ENCODE measurements at places on chromosomes 2 and 18.

- no peak for DNase-seq
Observed at GRCh38 chr2:111042772-111043771, 77.6 kb upstream of the BCL2L11 start.

- DNase-seq = no peak
Observed at GRCh38 chr2:17479875-17480274, 38.4 kb downstream of the RAD51AP2 start.

DNA sequence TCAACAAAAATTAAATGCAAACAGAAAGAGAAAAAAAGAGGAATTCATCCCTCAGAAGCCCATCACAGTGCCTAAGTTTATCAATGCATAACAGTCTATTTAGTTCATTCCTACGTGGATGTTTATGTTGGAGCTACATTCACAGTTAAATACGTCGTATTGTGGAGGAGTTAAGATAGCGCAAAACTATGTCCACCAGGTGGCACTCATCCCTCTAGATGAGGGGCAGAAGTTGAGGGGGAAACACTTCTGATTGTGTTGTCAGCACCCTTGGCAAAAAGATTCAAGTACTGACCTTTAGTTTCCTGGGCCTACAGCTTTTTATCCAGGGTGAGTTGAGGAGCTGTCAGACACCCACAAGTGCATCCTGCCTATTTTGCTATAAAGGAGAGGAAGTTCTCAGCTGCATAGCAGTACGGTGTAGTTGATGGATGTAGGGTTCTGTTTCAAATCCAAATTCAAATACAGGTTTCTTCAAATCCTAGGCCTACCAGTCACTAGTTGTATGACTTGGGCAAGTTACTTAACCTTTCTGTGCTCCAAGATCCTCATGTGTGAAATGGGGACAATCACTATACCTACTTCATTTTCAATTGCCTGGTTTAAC lies 26.8 kb upstream of the MYO1B start:
- peak; percentile 1 for DNase-seq

- no peak for DNase-seq
Observed at GRCh38 chr18:37175727-37176620, 347.0 kb downstream of the KIAA1328 start.

- DNase-seq = no peak
Observed at GRCh38 chr2:111662039-111662770, 221.8 kb downstream of the ANAPC1 start.

GRCh38 chr2:109275120-109276012 lies 146.4 kb downstream of the SH3RF3 start:
- DNase-seq = no peak

GRCh38 chr18:55650363-55650870 lies 62.4 kb upstream of the TCF4 start:
- DNase-seq = no peak

- DNase-seq = no peak
Observed at GRCh38 chr18:46324087-46324955, 220.1 kb downstream of the HAUS1 start.

DNA sequence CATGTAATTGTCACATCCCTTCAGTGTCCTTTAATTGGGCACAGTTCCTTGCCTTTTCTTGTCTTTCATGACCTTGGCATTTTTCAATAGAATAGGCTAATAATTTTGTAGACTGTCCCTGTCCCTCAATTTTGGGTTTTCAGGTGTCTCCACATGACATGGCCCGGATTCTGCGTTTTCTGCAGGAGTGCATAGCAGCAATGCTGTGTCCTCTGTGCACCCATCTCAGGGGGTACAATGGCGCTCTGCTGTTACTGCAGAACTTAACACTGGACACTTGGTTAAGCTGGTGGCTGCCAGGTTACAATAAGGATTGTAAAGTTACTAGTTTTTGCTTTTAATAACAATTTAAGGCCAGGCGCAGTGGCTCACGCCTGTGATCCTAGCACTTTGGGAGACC lies 51.3 kb downstream of the INPP5D start:
- DNase-seq = no peak

DNA sequence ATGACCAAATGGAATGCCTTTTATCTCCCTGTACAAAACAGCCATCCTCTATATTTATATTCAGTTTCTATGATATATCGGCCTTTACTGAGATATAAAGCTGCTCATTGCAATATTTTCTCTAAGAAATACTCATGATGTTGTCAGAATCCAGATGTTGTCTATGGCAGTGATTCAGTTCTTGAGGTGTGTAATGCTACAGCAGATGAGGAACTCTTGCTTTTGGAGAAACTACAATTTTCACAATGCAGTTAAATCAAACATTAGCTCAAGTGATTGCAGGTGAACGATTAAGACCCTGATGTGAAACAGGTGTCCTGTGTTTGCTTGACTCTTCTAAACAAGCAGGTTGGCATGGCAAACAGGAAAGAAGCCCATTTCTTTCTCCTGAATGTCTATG lies 256.2 kb upstream of the CDH20 start:
- no peak for DNase-seq

- DNase-seq = no peak
Observed at GRCh38 chr2:84283506-84283905, 175.6 kb downstream of the SUCLG1 start.

DNA sequence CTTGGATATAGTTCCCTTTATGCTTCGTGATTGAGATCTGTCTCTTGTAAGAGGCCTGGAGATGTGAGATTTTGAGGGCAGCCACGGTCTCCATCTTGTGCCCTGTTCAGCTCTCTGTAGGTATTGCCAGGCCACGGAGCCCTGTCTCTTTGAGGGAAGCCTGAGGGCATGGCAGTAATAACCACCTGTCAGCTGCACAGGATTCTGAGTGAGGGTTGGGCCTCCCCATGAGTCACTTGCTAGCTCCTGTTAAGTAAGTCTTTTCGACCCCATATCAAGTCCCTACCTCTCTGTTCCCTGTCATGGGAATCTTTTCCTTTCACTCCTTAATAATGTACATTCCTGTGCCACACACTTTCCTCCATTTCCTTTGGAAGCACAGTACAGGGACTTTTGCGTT lies 20.4 kb downstream of the LYPD6B start:
- no peak for DNase-seq

DNA sequence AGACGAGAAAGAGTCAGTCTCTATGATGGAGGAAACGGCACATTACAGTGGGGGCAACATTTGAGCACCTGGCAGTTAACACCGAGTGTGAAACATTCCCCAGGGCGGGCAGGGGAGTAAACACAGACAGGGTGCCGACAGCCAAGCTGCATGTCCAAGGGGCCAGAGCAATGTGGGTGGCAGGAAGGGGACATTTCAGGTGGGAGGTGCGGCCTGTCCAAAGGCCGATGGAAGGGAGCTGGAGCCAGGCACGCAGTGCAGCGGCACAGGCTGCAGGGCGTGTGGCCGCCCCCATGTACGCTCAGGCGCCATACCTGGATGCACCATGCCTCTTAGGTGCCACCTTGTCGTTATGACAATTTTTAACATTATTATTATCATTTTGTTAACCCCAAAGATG lies 43.3 kb downstream of the TIMM21 start:
- no peak for DNase-seq

- no peak for DNase-seq
Observed at GRCh38 chr2:237165405-237166276, 80.0 kb downstream of the COPS8 start.

DNA sequence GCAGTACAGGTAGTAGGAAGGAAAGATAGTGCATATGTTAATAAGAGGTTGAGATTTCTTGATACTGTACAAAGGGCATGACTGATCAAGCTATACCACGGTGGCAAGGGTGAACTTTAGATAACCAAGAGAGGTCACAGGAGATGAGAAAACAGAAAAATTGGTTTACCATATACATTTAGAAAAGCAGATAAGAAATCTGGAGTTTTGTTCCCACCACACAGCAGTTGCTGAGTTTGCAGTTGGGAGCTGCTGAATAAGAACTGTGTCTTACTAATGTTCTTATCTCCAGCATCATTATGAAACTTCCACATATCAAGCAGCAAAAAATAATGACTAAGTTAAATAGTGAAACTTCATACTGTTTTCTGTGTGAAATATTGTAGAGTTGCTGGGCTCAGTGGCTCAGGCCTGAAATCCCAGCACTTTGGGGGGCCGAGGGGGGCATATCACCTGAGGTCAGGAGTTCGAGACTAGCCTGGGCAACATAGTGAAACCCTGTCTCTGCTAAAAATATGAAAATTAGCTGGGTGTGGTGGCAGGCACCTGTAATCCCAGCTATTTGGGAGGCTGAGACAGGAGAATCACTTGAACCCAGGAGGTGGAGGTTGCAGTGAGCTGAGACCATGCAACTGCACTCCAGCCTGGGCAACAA lies 12.0 kb upstream of the IMPACT start:
- no peak for DNase-seq

- no peak for DNase-seq
Observed at GRCh38 chr2:216312441-216312840, 59.8 kb downstream of the MARCHF4 start.

GRCh38 chr18:21700528-21701075 lies 4.0 kb downstream of the ABHD3 start:
- no peak for DNase-seq

- peak; percentile 30 for DNase-seq
Observed at GRCh38 chr2:15142069-15142689, 419.0 kb downstream of the NBAS start.

- DNase-seq = no peak
Observed at GRCh38 chr2:28952836-28953211, 28.3 kb upstream of the TOGARAM2 start.

DNA sequence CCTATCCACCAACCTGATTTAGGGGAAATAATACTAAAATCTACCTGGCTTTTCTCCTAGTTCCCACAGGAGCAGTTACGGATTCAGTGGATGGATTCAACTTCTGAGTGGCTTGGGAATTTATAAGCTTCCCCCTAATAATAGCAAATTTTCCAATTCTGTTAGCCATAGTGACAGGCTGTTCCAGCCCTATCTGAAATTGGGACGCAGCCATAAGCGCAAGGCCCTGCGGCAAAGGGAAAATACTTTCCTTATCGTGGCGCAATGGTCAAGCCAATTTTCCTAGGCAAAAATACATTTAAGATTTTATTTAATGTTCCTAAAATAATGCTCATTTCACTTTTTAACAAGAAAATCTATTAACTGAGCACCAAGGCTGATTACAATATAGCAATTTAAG lies 49.7 kb downstream of the CDH2 start:
- no peak for DNase-seq

GRCh38 chr2:213119061-213119809 lies 32.2 kb downstream of the IKZF2 start:
- DNase-seq = no peak

- DNase-seq = no peak
Observed at GRCh38 chr2:26324903-26325302, 21.0 kb upstream of the SELENOI start.

- DNase-seq = no peak
Observed at GRCh38 chr2:73918856-73919255, 7.8 kb upstream of the DGUOK start.

GRCh38 chr2:96762529-96763311 lies 2.0 kb downstream of the CNNM4 start:
- no peak for DNase-seq

DNA sequence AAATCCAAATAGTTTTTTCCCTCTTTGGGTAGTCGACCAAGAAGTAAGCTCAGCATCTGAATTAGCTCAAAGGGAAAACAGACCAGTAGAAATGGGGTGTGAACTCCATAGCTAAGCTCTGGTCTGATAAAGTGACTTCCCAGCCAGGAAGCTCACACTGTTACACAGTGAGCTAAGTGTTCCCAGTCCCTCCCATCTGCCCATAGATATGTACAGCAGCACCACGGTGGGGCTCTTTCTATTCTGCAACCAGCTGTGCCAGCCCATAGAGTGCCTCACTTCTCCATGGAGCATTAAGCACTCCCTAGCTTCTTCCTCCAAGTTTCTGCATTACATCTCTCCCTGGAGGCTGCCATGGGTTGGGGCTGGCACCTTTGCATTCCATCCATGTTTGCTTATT lies 27.6 kb upstream of the NEMP2 start:
- DNase-seq = no peak

DNA sequence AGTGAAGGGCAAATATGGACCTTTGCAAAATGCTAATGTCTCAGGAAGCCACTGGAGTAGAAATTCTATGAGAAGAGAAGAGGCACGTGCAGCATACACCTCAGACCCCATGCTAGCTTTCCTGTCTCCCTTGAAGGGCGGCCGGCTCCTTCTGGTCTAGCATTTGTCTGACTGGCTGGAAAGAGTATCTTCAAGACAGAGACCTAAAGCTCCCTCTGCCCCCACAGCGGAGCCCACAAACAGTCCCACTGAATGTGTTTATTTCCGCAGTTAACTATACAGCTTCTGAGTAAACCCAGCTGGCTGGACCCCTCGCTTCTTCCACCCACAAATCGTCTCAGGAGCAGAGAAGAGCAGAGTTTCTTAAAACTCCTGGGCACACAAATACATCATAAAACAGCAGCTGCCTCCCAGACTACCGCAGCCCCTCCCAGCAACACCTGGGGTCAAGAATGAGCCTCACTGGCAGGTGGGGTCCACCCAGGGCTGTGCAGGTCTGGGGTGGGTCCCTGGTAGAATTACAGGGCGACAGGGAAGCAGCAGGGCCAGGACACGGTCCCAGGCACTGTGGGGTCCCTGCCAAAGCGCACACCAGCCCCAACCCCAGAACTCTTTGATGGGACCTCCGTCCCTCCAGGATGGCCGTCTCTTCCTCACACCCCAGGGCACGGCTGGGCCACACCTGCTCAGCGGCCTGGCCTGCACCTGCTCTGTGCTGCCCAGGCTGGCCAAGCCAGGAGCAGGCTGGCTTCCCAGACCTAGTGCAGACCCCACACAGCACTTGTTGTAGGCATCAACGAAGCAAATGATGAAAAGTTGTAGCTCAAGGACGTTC lies 103.8 kb downstream of the PXDN start:
- DNase-seq = no peak

DNA sequence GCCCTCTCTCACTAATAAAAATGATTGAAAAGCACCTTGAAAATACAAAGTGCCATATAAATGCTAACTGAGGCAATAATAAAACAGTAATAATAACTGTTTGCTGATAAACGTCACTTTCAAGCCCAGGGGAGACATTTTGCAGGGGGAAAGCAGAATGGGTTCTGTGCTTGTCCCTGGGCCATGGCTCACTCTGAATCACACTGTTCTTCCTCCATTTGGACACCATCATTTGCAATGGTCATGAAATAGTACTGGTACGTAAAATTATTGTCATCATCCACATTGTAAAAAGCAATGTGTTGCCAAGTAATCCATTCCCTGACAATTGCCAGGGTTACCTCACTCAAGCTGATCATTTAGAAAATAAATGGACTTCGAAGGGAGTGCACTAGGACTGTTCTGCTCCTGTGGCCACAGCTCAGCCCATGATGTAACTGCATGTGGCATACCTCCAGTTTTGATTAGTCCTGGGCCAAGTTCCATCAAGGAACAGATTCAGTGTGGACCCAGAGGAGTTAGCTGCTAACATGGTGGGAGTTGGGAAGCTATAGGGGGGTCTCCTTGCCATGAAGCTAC lies 508.8 kb upstream of the CELF4 start:
- no peak for DNase-seq

Data from activated naive CD4-positive, alpha-beta T cell (primary cell).